CD4-positive, alpha-beta T cell treated with Interferon alpha-2 for 1 hour (primary cell): ENCODE measurements at places on chromosomes 16 and 17.
A peak's percentile ranks its signal among the peaks of the same experiment; 100 is the strongest.

DNA sequence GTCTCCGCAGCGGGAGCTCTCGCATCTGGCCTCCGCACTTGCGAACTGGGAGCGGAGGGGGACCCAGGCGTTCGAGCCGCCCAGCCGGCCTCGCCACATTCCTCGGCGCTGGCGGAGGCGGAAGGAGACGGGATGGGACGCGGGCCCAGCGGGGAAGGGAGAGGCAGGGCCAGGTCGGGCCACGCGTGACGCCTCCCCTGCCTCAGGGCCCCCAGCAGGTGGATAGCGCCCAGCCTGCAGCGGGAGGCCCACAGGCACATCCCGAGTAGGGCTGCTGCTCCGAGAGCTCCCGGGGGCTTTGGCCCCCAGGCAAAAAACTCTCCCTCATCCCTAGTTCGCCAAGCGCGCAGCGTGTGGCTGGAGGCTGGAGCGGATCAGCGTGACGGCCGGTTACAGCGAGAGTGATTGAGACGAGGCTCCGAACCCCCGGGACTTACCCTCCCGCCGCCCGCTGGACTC lies 800 bp downstream of the PLEKHH3 start:
- no peak for DNase-seq

GRCh38 chr17:78379131-78379491 lies 662 bp downstream of the PGS1 start:
- no peak for DNase-seq

DNA sequence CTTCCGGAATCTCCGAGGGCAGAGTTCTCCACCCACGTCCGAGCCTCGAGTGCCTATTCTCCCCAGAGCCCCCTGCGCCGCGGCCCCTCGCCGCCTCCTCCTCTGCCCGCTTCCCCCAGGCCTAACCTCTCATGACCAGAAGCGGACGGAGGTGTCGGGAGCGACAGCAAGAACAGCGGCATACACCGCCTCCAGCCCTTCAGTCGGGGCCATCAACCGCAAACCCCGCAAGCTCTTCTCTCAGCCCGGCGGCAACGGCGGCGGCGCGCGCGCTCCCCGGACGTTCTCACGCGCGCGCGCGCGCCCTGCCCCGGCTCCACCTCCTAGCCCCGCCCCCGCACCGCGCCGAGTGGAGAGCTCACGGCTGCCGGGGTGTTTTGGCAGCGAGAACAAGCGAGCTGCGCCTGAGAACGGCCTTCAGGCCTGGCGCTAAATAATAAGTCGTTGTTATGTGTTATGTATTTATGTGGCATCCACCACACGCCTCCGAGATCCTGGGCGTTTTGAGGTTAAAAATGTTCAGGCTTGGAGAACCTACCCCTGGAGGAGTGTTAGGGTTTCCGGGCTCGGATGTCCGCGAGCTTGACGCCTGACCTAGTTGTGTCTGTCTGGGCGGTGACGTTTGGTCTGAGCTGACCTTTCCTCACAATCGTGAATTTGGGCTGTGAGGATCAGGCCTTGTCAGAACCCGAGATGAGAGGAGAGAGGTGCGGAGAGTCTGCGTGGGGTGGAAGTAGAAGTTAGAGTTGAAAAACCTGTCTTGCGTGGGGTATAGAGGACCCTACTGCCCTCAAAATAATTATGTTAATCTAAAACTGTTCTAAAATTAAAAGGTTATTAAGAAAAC lies at the start of gene RNFT1:
TSS of gene RNFT1 (minus strand) at position 259 of the 847 bp plus-strand sequence. CDS start at position 182, 77 bp downstream.
- DNase-seq, result peak; percentile 84

GRCh38 chr16:7584561-7584960 lies 251.9 kb downstream of the RBFOX1 start:
- no peak for DNase-seq

GRCh38 chr16:49585143-49585832 lies 211.7 kb downstream of the C16orf78 start:
- DNase-seq, result no peak

DNA sequence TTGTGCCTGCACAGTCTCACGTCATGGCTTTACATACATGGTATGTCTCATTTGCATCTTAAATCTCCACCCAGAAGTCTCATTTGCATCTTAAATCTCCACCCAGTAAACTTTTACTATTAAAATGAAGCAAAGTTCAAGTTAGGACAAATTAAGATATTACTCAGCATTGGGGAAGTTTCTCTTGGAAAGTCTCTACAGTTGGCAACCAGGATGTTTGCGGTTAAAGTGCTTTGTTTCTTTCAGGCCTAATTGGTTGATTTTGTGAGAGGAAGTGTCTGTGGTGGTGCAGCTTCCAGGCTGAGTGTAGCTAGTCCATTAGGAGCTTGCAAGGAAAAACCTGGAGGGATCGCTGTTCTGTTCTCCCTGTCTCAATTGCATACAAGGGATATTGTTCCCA lies 1373.3 kb upstream of the GOT2 start:
- no peak for DNase-seq

DNA sequence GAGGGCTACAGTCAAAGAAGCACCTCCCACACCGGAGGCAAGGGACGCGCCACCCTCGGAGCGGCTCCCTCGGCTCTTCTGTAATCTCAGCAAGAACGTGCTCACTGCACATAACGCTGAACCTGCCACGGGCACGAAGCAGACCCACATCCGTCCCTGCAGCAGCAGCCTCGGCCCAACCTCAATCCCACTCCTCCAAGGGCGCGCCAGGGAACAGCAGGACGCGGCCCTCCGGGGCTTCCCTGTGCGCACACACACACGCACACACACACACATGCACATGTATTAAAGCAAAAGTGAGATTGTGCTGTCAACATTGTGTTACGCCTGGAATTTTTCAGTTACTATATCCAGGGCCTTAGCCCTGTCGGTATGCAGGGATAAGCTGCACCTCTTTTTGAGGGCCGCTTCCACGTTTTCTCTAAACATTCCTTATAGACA lies 54.0 kb downstream of the TBC1D16 start:
- DNase-seq, result no peak

DNA sequence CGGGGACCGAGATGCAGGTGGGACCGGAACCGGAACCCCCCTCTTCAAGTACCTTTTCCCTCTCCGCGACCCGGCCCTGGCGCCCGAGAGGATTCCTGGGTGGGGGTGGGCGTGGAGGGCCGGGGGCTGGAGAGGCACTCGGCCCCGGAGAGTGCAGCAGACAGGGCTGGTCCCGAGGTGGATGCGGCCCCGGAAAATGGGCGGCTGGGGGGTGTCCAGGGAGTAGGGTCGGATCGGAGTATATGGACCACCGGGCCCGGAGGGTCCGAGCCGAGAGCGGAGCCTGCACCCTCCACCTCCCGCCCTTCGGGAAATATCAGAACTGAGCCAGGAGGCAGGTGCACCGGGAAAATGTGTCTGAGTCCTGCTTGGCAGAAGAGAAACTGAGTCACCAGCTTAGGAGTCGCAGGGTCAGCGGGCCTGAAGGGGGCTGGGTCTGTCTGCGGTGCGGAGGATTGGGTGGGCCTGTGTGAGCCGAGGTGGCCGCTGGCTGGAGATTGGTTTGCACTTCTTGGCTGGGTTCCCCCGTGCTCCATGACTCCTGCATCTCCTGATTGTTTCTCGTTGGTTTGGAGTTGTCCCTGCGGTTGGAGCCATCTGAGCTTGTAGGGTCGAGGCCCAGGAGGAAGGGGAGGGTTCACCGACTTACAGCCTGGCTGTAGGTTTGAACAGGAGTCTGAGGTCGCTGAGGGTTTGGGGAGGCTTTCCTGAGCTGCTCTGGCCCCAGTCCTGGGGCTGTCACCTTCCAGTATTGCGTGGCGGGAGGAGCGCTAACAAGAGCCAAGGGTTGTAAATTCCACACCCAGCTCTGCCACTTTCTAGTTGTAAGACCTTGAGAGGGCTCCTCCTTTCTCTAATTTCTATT lies 518 bp downstream of the SH2B1 start:
- no peak for DNase-seq

DNA sequence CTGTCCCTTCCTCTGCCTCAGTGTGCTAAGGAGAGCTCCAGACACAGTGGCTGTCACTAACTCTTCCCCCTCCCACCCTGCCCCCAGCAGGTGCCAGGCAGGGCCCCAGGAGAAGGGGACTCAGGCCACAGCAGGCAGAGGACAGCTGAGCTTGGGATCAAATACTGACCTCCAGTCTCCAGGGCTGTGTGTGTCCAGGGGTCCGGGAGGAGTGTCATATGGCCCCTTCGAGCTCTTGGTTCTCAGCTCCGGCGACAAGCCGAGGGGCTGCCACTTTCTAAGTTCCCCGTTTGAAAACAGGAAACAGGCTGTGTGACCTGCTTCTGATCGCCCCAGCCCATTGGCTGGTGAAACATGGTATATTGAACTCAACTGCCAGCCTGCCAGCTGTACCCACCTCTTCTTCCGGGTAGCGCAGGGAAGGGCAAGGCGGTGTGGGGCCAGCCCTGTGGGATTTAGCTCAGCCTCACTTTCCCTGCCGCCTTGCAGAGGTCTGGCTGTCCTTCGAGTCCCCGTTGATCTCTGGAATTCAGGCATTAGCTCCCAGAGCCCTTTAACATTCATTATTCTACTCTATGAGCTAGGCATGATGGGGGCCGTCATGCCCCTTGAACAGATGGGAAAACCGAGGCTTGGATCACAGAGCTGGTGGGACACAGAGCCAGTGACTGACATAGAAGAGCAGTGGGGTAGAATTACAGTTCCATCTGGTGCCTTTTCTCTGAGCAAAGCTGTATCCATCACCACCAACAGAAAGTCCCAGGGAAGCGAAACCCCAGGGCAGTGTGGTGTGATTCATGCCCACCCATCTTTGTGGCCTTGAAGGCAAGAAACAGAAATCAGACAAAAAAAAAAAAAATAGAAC lies at the start of gene SNX20:
TSS of gene SNX20 (minus strand) at position 292 of the 865 bp plus-strand sequence. CDS start 3,786 bp downstream, outside the sequence.
- DNase-seq, result peak; percentile 81

DNA sequence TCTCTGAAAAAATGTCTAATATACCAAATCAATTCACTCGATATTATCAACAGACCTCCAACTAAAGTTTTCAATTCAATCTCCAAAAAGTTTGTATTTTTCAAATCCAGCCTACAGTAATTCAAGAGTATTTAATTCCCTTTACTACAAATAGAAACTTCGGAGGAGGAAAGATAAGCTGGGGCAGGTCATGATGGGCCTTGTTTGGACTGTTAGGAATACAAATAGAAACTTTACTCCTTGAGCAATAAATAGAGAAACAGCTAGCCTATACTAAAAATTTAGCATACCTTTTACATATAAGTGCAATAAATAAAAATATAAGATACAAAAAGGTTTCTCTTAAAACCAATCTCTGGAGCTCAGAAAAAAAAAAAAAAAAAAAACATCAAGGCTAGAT lies 98.2 kb downstream of the NCOR1 start:
- no peak for DNase-seq

GRCh38 chr16:56700631-56701030 lies 18.4 kb downstream of the MT1X start:
- no peak for DNase-seq

DNA sequence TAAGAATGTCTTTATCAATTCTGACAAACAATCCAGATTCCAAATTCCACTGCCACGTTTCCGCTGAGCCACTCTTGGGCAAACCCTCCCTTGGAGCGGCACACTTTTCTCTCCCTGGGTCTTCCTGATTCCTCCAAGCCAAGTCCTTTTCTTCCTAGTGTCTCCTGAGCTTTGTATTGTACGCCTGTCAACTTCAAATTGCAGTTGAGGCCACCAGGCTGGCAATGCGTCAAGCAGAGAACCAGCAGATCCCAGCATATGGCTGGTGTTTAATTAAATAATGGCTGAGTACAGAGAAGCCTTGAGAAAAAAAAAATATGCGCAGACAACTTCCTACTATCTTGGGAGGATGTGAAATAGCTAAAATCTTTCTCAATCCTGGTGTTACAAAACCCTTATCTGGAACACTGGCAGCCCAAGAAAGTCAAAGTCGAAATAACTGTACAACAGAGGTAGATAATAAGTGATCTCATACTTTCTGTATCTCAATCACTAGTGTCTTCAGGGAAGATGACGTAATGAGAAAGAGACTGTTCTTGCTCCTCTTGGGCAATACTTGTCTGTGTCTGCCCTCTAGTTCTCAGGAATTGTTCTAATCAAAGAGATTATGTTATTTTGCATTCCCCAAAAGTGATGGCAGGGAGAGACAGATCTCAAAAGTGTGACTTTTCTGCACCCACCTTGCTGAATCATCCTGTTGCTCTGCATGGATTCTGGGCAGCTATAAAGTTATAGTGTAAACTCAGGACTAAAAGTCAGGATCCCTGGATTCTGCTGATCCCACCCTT lies 15.0 kb downstream of the SMIM36 start:
- peak; percentile 1 for DNase-seq

DNA sequence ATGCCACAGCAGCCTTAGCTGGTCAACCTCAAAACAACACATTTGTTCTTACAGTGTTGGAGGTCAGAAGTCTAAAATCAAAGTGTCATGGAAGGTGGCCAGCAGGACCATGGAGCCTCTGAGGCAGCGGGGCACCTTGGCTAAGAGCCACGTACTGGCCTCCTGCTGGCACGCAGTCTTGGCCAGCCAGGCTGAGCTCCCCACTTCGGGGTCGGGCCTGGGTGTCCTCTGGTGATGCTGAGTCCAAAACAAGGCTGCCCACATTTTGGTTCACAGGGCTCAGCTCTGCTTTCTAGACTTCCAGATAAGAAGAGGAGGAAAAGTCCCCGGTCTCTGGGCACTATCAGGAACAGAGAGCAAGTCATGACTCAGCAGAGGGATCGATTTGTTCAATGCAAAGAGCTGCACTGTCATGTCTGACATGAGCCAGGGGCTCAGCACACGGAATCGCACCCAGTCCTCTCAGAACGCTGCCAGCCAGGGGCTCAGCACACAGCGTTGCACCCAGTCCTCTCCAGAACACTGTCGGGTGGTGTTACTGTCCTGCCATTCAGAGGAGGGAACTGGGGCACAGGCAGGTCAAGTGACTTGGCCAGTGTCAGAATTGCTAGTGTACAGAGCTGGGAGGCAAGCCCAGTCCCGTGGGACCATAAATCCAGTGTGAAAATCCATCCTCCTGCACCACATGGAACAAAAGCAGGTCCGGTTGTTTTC lies 2.5 kb downstream of the LGALS9 start:
- DNase-seq, result no peak

GRCh38 chr16:75288181-75288580 lies 36.8 kb upstream of the BCAR1 start:
- DNase-seq, result no peak

DNA sequence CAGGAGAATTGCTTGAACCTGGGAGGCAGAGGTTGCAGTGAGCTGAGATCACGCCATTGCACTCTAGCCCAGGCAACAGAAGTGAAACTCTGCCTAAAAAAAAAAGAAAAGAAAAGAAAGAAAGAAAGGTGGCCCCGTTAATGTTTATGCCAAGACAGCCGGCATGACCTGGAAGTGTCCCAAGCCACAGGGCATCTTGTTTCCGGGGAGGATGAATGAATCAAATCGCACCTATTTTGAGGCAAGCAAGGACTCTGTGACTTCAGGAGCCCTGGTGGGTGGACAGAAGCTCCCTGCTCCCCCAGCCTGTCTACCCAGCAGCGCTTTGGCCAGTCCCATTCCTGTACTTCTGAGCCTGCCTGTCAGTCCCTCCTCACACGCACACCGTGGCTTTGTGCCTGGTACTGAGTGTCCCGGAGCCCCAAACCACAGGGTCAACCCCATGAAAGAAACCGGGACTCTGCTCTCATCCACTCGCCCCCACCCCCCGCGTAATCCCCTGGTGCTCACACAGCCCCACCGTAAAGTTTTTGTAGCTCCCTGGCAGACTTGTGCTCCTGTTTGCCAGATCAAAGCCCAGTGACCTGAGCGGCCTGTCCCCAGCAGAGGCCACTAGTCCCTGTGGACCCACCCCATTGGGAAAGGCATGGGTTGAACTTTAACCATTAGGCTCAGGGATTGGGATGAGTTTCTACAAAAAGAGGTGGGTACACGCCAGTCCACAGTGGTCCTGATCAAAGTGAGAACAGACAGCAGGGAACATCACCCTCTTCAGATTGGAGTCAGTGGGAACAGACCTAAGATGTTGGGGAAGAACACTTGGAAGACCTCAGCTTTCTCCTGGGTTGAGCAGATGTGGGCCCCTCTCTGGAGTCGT lies 19.3 kb downstream of the CD2BP2 start:
- DNase-seq, result no peak

- DNase-seq, result peak; percentile 71
These were observed 2.8 kb upstream of the ALDH3A2 start for GRCh38 chr17:19645734-19646201.
